Spleen (tissue), 13 donors: ENCODE measurements at places on chromosomes 1 and 21.
A peak's percentile ranks its signal among the peaks of the same experiment; 100 is the strongest.

GRCh38 chr1:66957938-66958337 is 33.1 kb downstream of the MIER1 start:
- DNase-seq, result no peak

DNA sequence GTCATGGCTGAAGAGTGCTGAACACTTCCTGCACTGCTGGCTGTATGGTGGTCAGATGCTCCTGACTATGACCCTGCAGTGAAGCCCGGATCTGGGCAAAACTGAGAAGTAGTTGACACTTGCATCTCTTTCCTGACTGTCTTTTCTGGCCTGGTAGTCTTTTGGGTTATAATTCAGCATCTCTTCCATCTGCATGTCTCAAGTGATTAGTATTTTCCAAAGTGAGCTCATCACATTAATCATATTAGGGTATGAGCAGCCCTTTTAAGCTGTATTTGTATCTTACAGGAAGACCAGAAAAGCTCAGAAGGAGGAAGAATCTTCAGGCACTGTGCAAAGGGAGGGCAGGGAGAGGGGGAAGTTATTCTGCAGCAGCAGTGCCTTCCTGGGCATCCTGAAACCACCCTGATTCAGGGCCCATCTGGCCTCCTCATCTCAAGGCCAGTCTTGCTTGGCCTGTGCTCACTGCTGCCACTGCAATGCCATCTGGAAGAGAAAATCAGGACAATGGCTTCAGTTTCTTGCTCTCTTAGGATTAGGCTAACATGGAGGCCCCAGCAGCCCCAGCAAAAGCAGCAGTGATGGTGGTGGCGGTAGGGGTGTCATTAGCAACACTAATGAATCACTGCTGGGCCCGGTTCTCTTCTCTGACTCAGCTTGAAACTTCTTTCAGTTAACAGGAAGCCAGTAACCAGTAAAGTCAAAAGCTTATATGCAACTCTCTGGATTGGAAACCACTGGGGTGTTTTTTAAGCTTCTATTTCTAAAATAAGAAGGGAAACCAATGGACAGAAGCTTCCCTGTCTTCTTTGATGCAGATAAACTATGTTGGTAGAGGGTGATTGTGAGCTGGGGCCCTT is 63.3 kb upstream of the WDR26 start:
- DNase-seq, result no peak

GRCh38 chr21:31279986-31280385 is 64.1 kb downstream of the TIAM1 start:
- no peak for DNase-seq

- no peak for DNase-seq
Measured at GRCh38 chr1:32917521-32917920, 16.3 kb upstream of the TMEM54 start.

GRCh38 chr1:150267896-150268295 is 920 bp downstream of the APH1A start:
- no peak for DNase-seq

DNA sequence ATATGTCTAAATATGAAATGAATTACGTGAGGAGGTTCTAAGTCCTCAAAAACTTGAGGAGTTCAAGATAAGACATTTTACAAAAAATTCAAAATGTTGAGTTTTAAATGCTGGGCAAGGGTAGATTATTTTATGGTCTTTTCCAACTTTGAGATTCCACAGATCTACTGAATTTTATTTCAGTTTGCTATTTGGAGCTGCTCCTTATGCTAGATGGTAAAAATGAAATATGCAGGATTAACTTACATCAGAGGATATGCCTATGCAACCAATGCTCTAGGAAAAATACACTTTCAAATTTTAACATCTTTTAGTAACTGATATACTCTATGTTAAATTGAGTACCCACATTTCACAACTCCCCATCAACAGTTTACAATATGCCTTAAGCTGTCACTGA is 83.1 kb downstream of the SCMH1 start:
- DNase-seq, result no peak

GRCh38 chr1:221782477-221782876 is 40.6 kb upstream of the DUSP10 start:
- DNase-seq, result no peak

DNA sequence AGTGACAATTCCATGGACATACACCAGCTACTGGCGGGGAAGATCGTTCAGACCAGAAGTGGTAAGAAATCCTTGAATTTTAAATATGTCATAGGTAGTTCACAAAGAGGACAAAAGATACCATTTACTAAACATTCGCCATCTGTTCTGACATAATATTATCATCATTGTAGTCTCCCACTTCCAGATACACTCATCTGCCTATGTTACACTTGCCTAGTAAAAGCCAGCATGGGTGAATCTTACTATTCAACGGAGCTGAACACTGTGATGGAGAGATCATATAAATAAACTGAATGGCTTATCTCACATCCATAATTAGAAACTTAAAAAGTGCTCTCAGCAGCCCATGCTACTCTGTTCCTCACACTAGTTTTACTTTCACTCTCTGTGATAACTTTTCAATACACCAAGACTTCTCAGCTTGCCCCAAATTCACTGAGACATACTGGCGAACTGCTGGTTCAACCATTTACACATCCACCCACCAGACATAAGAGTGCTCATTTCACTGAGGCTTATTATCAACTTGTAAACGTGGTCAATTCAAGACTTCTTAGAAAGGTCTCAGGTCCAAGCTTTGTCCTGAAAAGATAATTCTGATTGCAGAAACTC is 463 bp upstream of the PRRC2C start:
- DNase-seq, result no peak

- DNase-seq, result no peak
Measured at GRCh38 chr1:7127322-7128075, 342.2 kb downstream of the CAMTA1 start.

DNA sequence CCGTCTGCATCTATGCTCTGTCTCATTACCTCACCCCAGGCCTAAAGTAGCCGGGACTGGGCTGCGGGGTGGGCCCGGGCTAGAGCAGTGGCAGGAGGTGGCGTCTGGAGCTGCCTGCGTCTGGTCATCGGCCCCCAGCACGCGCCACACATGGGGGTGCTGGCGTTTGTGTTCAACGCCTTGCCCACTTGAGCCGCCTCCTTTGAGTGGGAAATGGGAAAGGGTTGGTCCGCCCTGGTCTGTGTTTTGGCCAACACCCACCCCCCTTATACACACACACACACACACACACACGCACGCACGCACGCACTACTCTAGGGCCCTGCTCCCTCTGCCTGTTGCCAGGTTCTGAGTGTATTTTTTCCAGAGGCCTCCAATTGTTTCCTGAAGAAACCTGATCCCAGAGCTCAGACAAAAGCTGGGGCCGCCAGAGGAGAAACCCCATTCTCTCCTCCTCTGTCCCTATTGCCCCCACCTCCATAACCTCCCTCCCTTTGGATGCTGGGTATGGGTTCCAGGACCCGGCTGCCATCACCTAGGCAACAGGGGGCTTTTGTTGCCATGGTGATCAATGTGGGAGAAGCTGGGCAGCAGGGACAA is 10.1 kb downstream of the VANGL2 start:
- DNase-seq, result no peak

GRCh38 chr1:55301912-55302311 is 86.7 kb upstream of the USP24 start:
- DNase-seq, result no peak

DNA sequence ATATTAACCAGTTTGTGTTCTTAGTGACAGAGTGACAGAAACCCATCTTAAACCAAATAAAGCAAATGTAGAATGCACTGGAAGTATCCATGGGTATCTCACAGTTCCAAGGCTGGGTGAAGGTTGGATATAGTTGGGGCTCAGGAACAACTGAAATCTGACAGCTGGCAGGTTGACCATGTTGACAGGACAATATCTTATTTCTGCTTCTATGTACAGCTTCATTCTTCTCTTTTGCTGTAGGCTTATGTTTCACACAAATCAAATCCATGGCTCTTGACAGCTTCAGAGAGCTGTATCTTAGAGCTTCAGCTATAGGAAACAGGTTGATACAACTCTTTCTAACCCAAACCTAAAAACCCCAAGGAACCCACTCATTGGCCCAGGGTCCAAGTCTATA is 34.3 kb upstream of the FGGY start:
- DNase-seq, result no peak

DNA sequence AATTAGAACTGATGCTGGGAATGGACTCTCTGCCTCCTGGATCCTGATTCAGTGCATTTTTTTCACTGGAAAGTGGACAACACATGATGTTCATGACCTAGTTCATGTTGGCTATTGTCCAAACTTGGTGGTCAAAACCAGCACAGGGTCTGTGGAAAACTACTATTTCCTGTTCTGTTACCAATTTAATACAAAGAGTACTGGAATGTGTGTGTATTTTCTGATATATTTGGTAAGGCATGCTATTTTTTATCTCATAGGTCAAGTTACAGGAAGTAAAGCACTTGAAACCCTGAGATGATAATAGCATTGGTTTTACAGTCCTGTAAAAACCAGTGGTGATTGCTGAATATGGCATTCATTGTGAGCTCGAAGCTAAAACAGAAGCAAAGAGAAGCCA is 89.9 kb downstream of the SGIP1 start:
- DNase-seq, result no peak

DNA sequence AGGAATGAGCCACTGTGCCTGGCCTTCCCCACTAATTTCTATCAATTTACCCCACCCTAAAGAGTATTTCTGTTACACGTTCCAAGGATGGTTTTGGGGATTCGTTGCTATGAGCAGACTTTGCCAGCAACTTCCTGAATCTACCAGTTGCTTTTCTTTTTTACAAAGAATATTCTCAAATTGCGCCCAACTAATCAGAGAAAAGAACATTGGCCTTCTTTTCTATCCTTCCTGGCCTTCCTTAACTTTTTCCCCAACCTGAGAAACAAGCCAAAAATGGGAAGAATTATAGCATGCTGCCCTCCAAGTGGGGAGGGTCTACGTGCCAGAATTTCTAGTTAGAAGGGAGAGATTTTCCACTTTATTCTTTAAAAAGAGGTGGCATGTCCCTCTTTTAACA is 44.9 kb upstream of the SLC45A1 start:
- DNase-seq, result no peak

- DNase-seq, result no peak
Measured at GRCh38 chr1:222060210-222060916, 318.5 kb upstream of the DUSP10 start.

DNA sequence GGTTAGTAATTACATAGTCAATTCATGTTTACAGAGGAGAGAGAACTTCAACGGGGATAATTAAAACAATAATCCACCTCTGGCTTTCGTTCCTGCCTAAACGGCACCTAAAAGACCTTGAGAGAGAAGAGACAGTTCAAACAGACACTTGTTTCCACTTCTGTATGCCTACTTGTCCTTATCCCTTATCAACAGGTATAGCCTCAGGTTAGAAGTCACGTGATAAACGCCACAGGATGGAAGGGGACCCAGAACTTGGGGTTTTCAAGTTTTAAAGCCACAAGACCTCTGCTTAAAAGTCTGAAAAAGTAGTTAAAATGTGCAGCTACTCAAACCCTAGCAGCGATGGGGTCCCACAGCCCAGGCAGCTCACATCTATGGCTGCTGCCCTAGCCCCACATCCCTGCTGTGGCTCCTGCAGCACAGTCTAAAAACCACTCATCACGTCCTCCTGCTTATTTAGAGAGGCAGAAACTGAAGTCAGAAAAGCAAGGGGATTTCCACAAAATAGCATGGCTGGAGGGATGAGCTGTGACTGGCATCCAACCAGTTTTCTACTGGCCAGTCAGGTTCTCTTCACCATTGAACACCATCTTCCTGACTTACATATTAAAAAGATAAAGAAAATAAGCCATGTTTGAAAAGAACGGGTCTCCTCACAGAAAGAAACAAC is 51.2 kb upstream of the SEC16B start:
- DNase-seq, result no peak

DNA sequence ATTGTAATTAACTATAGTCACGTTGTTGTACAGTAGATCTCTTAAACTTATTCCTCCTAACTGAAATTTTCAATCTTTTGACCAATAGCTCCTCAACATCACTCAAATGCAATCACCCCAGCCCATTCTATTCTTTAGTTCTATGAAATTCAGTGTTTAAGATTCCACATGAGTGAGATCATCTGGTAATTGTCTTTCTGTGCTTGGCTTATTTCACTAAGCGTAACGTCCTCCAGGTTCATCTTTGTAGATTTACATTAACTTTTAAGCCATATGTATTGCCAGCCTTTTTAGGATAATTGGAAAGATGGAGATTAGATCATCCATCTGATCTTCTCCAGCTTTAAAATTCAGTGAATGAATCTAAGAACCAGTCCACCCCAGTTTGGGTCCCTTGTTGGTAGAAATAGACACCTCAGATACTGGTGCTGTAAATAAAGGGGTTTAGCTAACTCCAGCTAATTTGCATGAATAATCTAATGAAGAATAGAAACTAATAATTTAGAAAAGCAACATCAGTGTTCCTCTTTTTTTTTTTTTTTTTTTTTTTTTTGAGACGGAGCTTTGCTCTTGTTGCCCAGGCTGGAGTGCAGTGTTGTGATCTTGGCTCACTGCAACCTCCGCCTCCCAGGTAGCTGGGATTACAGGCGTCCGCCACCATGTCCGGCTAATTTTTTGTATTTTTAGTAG is 7.0 kb downstream of the S100A10 start:
- no peak for DNase-seq

DNA sequence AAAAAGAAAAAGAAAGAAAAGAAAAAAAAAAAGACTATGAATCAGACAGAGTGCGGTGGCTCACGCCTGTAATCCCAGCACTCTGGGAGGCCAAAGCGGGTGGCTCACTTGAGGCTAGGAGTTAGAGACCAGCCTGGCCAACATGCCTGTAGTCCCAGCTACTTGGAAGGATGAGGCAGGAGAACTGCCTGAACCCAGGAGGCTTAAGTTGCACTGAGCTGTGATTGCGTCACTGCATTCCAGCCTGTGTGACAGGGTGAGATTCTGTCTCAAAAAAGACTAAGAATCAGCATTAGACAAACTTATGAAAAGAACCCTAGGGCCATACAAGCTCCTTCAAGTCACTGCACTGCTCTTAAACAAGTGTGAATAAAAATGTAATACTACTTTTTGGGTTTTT is 16.9 kb downstream of the PSMB4 start:
- no peak for DNase-seq

- DNase-seq, result no peak
Measured at GRCh38 chr1:223212441-223212840, 69.4 kb upstream of the TLR5 start.

GRCh38 chr1:239011382-239011781 is 375.0 kb upstream of the CHRM3 start:
- no peak for DNase-seq

- DNase-seq, result no peak
Measured at GRCh38 chr1:198657550-198658064, 18.8 kb downstream of the PTPRC start.

DNA sequence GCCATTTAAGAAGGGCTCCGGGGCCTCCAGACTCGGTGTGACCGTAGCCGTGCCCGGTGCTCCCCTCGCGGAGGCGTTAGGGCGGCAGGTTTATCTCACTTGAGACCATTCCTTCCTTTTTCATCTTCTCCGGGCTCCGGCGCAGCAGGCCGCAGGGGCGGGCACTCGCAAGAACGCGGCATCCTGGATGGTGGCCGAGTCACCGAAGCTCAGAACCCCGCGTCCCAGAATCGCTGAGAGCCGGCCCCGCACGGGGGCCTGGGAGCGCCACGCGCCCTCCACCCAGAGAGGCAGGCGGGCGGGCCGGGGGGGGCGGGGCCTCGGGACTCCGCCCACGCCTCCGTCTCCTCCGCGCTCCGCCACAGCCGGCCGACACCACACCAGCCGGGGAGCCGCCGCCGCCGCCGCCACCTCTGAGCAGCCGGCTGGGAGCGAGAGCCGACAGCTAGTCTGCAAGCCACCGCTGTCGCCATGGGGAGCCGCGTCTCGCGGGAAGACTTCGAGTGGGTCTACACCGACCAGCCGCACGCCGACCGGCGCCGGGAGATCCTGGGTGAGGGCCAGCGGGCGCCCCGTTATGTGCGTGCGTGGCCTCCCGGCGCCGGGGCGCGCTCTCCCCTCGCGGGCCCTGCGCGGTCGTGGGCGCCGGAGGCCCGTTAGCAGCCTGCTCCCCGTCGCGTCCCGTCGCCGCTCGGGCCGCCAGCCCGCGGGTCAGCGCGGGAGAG is at the start of gene DEGS1:
Gene DEGS1 (plus strand): TSS at position 375 of the 725 bp plus-strand sequence. CDS start 97 bp downstream, at position 472.
- peak; percentile 97 for DNase-seq
